Activated CD8-positive, alpha-beta memory T cell treated with anti-CD3 and anti-CD28 coated beads for 1 hour (primary cell): ENCODE measurements at places on chromosomes 6 and 20.

DNA sequence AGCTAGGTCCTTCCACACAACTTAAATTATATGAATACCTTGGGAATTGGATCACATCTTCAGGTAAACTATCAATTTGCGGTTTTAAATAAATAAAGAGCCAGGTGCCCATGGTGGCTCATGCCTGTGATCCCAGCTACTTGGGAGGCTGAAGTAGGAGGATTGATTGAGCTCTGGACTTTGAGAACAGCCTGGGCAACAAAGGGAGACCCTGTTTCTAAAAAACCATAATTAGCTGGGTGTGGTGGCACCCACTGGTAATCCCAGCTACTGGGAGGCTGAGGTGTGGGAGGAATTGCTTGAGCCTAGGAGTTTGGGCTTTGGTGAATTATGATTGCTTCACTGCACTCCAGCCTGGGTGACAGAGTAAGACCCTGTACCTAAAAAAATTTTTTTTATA lies 3.4 kb downstream of the GMNN start:
- DNase-seq = no peak

GRCh38 chr6:128686084-128686483 lies 165.7 kb upstream of the PTPRK start:
- no peak for DNase-seq

DNA sequence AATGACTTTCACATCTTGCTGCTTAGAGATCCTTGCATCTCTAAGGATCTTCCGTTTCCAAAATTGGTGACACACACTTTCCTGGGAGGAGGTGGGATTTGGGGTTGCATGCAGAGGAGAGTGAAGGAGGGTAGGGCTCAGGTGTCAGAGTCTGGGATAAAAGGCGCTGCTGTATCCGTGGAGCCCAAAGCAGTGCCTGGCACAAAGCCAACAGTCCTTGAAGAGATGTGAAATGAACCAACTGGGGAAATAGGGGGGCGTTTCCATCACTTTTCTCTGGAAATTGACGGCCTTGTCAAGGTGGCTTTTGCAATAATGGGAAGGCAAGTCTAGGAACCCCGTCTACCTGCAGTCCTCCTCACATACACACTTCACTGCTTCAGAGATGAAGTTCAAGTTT lies 59.5 kb upstream of the NELFCD start:
- no peak for DNase-seq

DNA sequence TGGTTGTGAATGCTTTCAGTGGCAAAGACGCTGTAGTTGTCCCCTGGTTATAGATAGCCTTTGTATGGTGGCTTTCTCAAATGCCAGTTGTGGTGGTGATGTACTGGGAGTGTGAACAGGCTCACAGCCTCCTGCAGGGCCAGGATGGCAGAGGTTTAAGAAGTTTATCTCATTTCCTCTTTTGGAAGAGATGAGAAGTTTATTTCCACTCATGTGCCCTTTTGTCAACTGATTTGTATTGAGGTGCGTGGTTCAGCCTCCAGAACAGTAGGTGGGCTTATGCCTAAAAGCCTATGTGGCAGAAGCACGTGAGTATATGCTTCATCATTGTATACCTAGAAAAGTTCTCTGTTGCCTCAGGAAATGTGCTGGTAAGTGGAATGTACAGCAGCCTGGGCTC lies 13.7 kb upstream of the ZFP57 start:
- DNase-seq = no peak
